ENCODE measurements at places on chromosomes 1 and 21. TPM values are rescaled to one million over a fixed set of nuclear protein-coding genes. Genes with fewer than 3 reads are reported as not detected.

The EIF2D gene
- total RNA-seq, result 53.2 TPM

DNA sequence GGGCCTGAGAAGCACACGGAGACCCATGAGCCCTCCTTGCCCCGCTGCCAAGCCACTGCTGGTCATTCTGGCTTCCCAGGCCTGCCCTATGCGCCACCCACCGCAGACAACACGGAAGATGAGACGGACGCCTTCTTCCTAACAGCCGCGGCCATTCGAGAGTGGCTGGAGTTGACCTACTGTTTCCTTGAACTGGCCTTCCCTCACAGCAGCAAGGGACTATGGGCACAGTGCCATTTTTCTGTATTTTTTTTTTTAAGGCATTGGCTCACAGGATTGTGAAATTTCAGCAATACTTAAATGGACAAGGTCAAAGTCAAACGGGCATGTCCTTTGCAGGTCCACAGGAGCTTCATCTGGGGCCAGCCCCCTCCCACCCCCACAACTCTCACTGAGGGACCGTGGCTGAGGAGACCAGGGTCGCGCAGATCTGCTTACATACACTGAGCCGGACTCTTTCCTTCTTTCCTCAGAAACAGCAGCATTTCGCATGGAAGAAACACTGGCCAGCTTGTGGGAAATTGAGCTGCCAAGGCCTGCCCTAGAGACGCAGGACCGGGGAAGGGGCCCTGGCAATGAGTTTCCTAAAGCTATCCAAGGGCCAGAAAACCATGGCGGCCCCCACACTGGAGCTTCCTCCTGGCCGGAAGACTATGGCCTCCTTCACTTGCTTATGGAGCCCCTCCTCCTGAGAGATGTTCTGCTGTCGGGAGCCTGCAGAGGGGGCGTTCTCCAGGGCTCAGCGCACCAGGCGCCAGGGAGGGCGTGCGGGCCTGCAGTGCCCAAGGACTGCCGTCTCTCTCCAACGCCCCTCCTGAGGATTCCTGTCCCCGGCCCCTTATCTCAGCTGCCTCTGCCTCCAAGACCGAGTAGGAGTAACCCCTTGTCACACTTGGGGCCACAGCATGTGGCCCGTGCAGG lies 98.9 kb downstream of the PGBD5 start:
- DNase-seq, result no peak

- no peak for DNase-seq
Observed at GRCh38 chr1:175499595-175500382, 243.6 kb downstream of the TNR start.

DNA sequence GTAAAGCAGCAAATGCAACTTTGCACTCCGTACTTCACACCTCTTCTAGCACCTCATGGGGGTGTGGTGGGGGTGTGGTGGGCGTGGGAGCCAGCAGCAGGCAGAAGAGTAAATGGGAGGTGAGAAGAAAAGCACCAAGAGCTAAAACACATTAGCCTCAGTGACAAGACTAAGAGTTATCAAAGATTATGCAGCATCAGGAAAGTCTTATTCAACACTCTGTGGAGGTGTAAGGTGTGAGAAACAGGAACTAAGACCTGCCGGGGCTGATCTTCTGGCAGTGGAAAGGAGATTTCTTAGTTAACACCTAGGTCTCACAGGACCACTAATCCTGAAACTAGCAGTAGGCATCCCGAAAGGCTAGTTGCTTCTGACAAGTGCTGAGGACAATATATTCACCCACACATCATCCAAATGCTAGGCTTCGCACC lies 9.9 kb downstream of the TGFBR3 start:
- no peak for DNase-seq

DNA sequence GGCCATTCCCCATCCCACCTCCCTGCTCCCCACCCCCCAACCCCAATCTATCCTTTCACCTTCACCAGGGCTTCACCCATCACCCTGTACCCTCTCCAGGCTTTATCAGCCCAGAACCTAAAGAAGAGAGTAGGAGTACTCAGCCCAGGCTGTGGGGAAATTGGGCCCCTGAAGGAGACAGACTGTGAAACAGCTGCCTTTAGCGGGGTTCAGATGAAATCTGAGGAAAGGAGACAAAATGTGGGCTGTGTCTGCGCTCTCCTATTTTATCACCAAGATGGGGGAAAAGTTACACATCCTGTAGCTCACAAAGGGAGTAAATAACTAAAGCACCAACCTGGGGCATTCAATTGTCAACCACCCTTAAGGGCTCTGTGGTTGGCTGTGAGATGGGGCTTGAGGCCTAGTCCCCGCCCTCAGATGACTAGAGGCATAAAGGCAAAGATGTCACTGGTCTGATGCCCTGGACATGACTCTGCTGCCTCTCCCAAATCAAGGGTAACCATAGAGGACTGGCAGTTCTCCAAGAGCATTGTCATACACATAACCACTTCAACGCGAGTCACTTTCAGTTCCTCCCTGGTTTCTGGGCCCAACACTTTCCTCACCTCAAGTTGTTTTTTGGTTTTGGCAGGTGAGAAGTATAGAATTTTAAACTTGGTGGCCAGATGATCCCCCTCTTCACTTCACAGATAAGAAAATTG lies 30.0 kb downstream of the SLC27A3 start:
- no peak for DNase-seq

The KCNH1 gene
- 6.9 TPM for total RNA-seq

The OR10Z1 gene
- total RNA-seq, result not detected

DNA sequence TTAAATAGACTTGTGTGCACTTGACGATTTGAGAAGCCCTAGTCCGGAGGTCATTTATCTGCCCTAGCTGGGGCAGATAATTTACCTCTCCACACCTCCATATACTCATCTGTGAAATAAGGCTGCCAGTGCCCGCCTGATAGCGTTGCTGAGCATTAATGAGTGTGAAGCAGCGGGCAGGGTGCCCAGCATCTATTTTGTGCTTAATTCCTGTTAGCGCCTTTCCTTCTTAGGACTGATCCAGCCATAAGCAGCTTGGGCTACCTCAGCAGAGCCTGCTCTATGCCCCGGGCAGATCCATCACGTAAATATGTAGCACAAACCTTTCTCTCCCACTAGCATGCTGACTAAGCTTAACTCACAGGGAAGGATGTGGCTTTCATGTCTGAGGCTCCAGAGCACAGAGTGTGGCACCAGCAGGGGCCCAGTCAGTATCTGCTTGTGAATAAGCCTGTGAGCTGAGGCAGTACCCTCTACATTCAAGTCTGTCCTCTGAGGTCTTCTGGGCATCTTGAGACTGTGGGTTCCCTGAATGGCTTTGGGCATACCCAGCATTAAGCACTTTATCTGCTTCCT lies 21.5 kb upstream of the RNF187 start:
- no peak for DNase-seq

- DNase-seq, result no peak
Observed at GRCh38 chr1:184297244-184297750, 89.5 kb upstream of the C1orf21 start.

DNA sequence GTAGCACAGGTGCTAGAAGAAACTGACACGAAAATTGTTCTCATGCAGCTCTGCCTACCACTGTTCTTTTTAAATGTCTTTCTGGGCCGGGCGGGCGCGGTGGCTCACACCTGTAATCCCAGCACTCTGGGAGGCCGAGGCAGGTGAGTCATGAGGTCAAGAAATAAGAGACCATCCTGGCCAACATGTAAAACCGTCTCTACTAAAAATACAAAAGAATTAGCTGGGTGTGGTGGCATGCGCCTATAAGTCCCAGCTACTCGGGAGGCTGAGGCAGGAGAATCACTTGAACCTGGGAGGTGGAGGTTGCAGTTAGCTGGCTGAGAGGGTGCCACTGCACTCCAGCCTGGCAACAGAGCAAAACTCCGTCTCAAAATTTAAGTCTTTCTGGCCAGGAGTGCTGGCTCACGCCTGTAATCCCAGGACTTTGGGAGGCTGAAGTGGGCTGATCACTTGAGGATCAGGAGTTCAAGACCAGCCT lies 947 bp upstream of the RIT1 start:
- no peak for DNase-seq

The NLRP3 gene
- 7.4 TPM for total RNA-seq

- DNase-seq, result peak; percentile 35
Observed at GRCh38 chr1:96236156-96236739, 485.3 kb upstream of the PTBP2 start.

- DNase-seq, result no peak
Observed at GRCh38 chr21:40689840-40690360, 157.1 kb downstream of the DSCAM start.

GRCh38 chr1:55541296-55541695 lies 326.1 kb upstream of the USP24 start:
- no peak for DNase-seq

- DNase-seq, result no peak
Observed at GRCh38 chr1:56188855-56189254, 390.5 kb downstream of the PLPP3 start.

The GUCA2B gene
- total RNA-seq, result not detected

The MANEAL gene
- total RNA-seq, result 0.72 TPM

- DNase-seq, result no peak
Observed at GRCh38 chr21:37339552-37339939, 27.0 kb upstream of the DYRK1A start.

The CD52 gene
- not detected for total RNA-seq

- DNase-seq, result peak; percentile 52
Observed at GRCh38 chr1:160284220-160284781, 632 bp downstream of the PEX19 start.

DNA sequence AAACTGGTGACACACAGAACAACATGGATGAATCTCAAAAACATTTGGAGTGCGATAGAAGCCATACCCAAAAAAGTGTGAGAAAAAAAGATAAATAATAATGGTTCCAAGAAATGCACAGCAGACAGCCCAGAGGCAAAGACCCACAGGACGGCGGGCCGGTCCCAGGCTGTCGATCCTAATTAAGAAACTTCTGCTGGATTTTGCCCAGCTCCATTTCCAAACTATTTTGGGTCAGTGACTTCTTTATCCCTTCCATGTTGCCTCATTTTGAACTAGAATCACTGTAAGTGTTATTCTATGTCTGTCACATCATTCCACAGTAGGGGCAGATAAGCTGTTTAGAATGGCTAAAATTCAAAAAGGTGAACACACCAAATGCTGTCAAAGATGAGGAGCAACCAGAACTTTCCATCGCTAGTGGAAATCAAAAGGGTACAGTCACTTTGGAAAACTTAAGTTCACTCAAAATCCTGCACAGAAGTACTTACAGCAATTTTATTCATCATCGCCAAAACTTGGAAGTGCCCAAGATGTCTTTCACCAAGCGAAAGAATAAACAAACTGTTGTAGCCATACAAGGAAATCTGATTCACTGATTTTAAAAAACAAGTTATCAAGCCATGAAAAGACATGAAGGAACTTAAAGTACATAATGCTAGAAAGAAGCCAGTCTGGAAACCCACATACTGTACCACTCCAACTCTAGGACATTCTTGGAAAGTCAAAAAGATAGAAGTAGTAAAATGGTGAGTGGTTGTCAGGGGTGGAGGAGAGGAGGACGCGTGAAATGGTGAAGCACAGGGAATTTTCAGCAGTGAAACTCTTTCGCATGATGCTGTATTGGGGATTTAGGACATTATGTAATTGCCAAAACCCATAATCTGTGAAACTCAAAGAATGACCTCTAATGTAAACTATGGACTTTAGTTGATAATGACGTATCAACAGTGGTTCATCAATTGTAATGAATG lies 7.5 kb downstream of the NBPF1 start:
- no peak for DNase-seq

GRCh38 chr1:14968251-14968851 lies 185.2 kb upstream of the TMEM51 start:
- DNase-seq, result peak; percentile 59

DNA sequence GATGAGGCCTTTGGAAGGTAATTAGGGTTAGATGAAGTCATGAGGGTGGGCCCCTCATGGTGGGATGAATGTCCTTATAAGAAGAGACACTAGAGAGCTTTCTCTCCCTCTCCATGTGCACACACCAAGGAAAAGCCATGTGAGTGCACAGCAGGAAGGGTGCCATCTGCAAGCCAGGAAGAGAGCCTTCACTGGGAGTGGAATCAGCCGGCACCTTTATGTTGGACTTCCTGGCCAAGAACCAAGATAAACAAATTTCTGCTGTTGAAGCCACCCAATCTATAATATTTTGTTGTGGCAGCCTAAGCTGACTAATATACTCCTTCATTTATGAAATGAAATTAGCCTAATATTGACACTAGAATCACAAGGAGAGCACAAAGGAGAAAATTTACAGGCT lies 38.2 kb upstream of the PKP1 start:
- DNase-seq, result no peak

DNA sequence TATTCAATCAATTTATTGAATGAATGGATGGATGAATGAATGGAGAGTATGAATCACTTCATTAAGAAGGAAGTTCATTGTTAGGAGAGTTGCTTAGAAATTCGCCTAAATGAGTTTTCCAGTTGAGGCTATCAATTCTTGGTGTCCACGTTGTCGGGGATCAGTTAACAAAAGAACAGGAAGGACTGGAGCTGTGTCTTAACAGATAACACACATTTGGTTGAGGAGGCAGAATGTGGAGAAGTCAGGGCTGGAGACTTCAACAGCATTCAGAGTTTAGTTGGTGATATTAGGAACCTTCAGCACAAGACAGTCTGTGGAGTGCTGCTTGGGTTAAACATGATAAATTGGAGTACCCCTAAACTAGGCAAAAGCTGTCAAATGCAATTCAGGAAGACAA lies 33.7 kb downstream of the ZBTB18 start:
- no peak for DNase-seq

DNA sequence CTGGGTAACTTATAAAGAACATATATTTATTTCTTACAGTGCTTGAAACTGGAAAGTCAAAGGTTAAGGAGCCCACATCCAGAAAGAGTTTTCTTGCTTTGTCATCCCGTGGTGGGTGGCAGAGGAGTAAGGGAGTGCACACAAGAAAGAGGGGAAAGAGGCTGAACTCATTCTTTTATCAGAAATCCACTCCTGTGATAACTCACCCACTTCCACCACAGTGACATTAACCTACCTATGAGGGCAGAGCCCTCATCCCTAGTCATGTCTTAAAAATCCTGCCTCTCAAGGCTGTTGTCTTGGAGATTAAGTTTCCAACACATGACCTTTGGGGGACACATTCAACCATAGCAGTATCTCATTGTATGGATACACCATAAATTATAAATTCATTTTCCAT lies 32.5 kb upstream of the RGS4 start:
- DNase-seq, result no peak

DNA sequence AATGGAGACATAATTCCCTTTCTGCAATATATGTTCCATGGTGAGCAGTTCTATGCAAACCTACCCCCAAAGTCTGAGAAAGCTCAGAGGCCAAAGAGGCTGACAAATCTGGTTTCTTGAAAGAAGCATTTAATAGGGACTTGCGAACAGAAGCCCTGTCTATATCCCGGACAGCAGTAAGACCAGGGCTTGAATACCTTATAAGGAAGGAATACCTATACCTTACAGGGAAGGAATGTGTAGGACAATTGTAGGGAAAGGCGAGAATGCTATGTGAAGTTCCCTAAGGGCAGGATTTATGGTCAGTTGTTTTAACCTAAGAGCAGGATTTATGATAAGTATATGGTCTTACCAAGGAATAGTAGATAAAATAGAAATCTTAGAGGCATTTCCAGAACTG lies 5.0 kb upstream of the SLC41A1 start:
- DNase-seq, result no peak

GRCh38 chr1:41662061-41662764 lies 177.7 kb upstream of the EDN2 start:
- no peak for DNase-seq

GRCh38 chr1:41957568-41957967 lies 38.8 kb upstream of the HIVEP3 start:
- DNase-seq, result peak; percentile 61

- DNase-seq, result no peak
Observed at GRCh38 chr1:219177940-219178339, 4.3 kb downstream of the LYPLAL1 start.

GRCh38 chr1:11331036-11331944 lies 58.3 kb downstream of the UBIAD1 start:
- DNase-seq, result no peak

- DNase-seq, result no peak
Observed at GRCh38 chr1:230171356-230172015, 104.4 kb downstream of the GALNT2 start.

The HSPA6 gene
- 0.12 TPM for total RNA-seq

Data from epithelial cell of proximal tubule (primary cell).